ENCODE measurements at places on chromosomes 3 and 15. TPM values are rescaled to one million over a fixed set of nuclear protein-coding genes. Genes with fewer than 3 reads are reported as not detected.

Gene DAPK2
- total RNA-seq: 8.7 TPM

Gene KNG1
- total RNA-seq: not detected

Gene CSTA
- total RNA-seq: not detected

Gene FILIP1L
- total RNA-seq: 2.9 TPM

Gene MEGF11
- not detected for total RNA-seq

Gene SNRPA1
- total RNA-seq: 184 TPM

Gene PRTG
- not detected for total RNA-seq

Gene COL8A1
- total RNA-seq: 0.08 TPM

Gene PAK6
- 0.26 TPM for total RNA-seq

Gene DLG1
- total RNA-seq: 85.0 TPM

Gene RTP3
- total RNA-seq: not detected

Gene FXR1
- total RNA-seq: 141 TPM

Gene ZNF385D
- not detected for total RNA-seq

Gene IRAK2
- 8.6 TPM for total RNA-seq

Gene MESP2
- total RNA-seq: not detected

Gene GUCA1C
- total RNA-seq: not detected

Gene RASA2
- total RNA-seq: 39.2 TPM

Gene SLC25A38
- total RNA-seq: 40.0 TPM

Gene GPR87
- 0.62 TPM for total RNA-seq

Gene GRIP2
- not detected for total RNA-seq

Gene MASP1
- total RNA-seq: not detected

Gene NR2F2
- total RNA-seq: not detected

Gene CHRD
- total RNA-seq: not detected

Gene SAMMSON
- not detected for total RNA-seq

Gene GXYLT2
- total RNA-seq: not detected

Gene P2RY1
- 0.49 TPM for total RNA-seq

Gene RPUSD3
- total RNA-seq: 79.5 TPM

Gene CCDC12
- total RNA-seq: 68.7 TPM

Gene DPPA4
- not detected for total RNA-seq

Gene KLF15
- total RNA-seq: 0.08 TPM

Gene PLA2G4E
- total RNA-seq: not detected

Gene FBXO40
- not detected for total RNA-seq

Gene CFAP91
- 0.24 TPM for total RNA-seq

Gene BFSP2
- total RNA-seq: not detected

Gene PLA1A
- total RNA-seq: 0.22 TPM

Gene C3orf22
- not detected for total RNA-seq

Gene ILDR1
- 0.34 TPM for total RNA-seq

Gene IQCF6
- not detected for total RNA-seq

Gene FANCD2
- total RNA-seq: 64.2 TPM

Gene CPNE9
- total RNA-seq: 0.93 TPM

Gene SQOR
- 100 TPM for total RNA-seq

Gene TGM5
- total RNA-seq: not detected

Gene TGM4
- not detected for total RNA-seq

Gene SLC6A11
- not detected for total RNA-seq

Gene SH3GL3
- total RNA-seq: not detected

Gene WDR49
- total RNA-seq: not detected

Gene ISL2
- total RNA-seq: 1.3 TPM

Gene HAUS2
- total RNA-seq: 46.7 TPM

Gene MYLK
- 0.27 TPM for total RNA-seq

Gene MME
- not detected for total RNA-seq

Gene SYNPR
- total RNA-seq: not detected

Gene LRRC31
- total RNA-seq: not detected

Gene CYP8B1
- not detected for total RNA-seq

Gene UROC1
- not detected for total RNA-seq

Gene SNTN
- not detected for total RNA-seq

Gene NMNAT3
- total RNA-seq: 1.2 TPM

Gene GREM1
- not detected for total RNA-seq

Data from activated T-helper 1 cell treated with anti-CD3 and anti-CD28 coated beads, Interleukin-12 subunit alpha, Interleukin-12 subunit beta, Interleukin-2, Interleukin-4 antibody, amounts not matched to agents 30 ng/mL and 10 ng/mL and 1 ng/mL, durations not matched to agents 14 hours and 24 hours and 36 hours (primary cell).